ENCODE measurements at places on chromosomes 5 and 9.

- no peak for DNase-seq
These were observed 40.6 kb downstream of the SIL1 start for GRCh38 chr5:139157556-139157955.

- DNase-seq: no peak
These were observed 13.4 kb upstream of the CREBRF start for GRCh38 chr5:173042763-173043107.

DNA sequence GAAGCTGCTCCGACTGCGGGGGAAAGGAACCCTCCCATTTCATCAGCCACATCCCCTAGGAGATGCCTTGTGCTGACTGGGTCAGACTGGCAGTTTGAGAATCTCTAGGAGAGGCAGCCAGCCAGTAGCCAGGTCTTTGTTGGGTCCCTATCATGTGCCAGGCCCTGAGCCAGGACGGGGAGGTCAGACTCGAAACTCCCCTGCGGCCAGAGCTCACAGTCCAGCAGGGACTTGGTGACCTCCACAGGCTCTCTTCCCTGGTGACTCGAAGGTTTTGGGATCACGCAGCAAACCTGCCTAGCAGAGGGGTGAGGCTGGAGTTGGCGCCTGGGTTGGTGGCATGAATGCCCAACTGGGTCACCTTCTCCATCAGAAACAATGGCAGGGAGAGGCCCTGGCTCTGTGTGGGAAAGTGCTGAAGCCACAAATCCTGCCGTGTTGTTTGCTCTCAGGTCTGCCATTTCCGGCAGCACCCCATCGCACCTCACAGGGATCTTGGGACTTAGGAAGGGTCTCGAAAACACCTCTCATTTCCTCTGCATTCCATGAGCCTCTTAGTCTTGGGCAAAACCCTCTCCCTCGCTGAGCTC is 14.4 kb upstream of the ORM1 start:
- peak; percentile 74 for DNase-seq

- no peak for DNase-seq
These were observed 943.7 kb downstream of the CDH18 start for GRCh38 chr5:19044311-19044710.

DNA sequence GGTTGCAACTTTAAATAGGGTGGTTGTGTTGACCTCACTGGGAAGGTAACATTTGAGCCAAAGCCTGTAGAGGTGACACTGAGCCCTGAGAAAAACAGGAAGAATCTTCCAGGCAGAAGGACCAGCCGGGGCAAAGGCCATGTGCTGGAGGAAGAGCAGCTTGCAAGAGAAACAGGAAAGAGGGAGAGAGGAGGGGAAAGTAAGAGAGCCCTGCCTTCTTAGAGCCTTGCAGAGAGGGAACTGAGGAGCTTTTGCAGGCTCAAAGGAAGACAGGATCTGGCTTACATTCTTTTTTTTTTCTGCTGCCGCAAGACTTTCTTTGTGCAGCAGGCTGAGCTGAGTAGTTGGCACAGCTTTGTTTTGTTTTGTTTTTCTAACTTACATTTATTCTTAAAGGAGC is 17.4 kb downstream of the C9orf153 start:
- peak; percentile 22 for DNase-seq

- DNase-seq: no peak
These were observed 63.5 kb upstream of the HAND1 start for GRCh38 chr5:154541553-154541952.

Measured in right lobe of liver (tissue), 6 donors.